ENCODE measurements at places on chromosomes 3 and 15.

GRCh38 chr3:156561533-156561932 is 6.6 kb upstream of the SSR3 start:
- no peak for DNase-seq

DNA sequence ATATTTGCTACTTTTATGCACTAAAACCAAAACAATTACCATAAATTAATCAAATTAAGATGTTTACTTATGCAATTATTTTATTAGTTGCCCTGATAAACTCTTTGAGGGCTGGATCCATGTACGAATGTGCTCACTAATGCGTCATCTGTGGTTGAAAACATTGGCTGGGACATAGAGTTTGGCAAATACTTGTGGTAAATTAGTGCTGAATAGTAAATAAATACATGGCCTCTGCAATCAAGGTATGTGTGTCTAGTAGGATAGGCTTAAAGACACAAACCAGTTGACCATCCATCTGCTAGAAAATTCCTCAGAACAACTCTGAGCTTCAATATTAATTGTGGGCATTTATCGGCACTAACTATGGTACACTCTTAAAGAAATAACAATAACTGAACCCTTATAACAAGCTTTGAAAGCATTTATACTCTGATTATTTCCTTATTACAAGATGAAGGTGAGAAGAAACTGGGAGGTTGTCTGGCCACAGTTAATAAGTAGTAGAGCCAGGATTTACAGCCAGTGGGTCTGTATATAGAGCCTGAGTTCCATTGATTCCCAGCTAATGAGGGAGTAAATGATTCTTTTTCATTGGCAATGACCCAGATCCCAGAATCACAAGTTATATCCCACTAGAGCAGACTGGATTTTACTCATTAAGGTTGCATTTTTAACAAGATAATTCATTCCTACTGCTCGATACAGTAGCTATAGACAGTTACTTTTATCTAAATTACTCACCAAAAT is 169.5 kb upstream of the CNTN6 start:
- DNase-seq = no peak

- peak; percentile 19 for DNase-seq
Measured at GRCh38 chr3:44685128-44685800, 27.2 kb upstream of the ZNF502 start.

DNA sequence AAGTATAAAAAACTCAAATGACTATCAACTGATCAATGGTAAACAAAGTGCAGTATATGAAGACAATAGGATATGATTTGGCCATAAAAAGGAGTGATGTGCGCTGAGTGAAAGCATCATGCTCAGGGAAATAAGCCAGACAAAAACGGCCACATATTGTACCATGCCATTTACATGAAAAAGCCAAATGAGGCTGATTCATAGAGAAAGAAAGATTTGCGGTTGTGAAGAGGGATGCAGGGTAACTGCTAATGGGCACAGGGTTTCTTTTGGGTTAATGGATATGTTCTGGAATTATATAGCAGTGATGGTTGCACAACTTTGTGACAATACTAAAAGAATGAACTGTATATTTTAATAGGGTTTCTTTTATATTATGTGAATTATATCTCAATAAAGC is 877.2 kb upstream of the CFAP20DC start:
- no peak for DNase-seq

GRCh38 chr15:67105065-67105951 is 39.9 kb downstream of the SMAD3 start:
- DNase-seq = peak; percentile 90

DNA sequence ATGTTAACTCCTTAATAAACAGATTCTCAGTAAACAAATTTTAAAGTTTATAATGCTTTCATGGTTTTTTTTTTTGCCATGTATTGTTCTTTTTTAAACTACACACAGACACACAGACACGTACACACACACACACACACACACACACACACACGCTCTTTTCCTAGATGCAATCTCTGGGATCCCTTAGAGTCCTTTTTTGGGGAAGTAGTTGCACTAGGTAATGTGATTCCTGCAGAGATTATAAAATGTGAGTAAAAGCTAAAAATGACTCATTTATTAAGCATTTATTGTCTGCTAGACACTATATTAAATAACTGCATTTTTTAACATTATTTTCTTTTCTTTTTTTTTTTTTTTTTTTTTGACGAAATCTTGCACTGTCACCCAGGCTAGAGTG is 19.9 kb downstream of the NDUFB5 start:
- no peak for DNase-seq

- DNase-seq = no peak
Measured at GRCh38 chr15:64315216-64315615, 40.8 kb downstream of the CSNK1G1 start.

- no peak for DNase-seq
Measured at GRCh38 chr3:97829198-97829597, 7.4 kb downstream of the CRYBG3 start.

- DNase-seq = no peak
Measured at GRCh38 chr15:60690350-60690961, 211.5 kb upstream of the ICE2 start.

- DNase-seq = no peak
Measured at GRCh38 chr3:182909318-182910040, 70.9 kb downstream of the DCUN1D1 start.

GRCh38 chr3:177482048-177482691 is 284.9 kb upstream of the TBL1XR1 start:
- no peak for DNase-seq

GRCh38 chr15:100338971-100339444 is 2.8 kb downstream of the ADAMTS17 start:
- DNase-seq = peak; percentile 8

- DNase-seq = no peak
Measured at GRCh38 chr3:124760601-124761000, 30.3 kb downstream of the UMPS start.

- no peak for DNase-seq
Measured at GRCh38 chr3:72745146-72745999, 102.9 kb downstream of the SHQ1 start.

- DNase-seq = no peak
Measured at GRCh38 chr3:30017901-30018300, 588.5 kb upstream of the TGFBR2 start.

DNA sequence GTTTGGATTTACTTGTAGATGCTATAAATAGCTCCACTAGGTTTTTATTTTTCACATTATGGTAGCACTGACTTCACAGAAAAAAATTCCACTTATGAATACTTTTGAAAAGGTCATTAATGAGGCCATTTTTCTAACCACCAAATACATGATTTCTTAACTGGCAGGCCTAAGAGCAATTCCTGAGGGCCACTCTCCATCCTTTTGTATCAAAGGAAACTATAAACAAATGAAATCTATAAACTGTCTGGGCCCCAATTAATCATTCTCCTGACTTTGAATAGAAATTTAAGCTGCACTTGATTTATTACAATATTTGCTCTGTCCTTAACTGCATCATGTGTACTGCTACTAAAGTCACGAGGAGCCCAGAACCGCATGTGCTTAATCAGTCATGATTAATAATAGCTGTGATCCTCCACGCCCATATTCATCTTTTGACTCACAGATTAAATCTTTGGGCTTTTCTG is 25.1 kb upstream of the MTMR10 start:
- no peak for DNase-seq

DNA sequence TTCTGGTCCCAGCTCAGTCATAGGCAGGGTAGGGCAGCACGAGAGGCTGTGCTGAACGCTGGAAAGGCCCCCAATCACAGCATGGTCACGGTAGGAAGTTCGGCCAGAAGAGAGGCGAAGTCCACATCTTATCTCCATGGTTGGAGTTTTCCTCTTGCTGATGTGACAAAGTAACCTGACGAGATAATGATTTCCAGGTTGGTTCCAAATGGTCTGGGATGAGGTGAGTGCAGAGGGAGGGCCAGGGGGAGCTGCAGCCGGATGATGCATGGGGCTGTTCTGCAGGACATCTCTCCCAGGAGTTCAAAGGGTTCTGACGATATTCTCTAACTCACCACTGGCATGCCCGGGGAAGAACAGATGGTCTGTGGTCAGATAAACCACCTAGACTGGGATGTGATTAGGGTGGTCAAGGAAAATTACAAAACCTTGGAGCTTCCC is 83.2 kb upstream of the WNT5A start:
- no peak for DNase-seq

DNA sequence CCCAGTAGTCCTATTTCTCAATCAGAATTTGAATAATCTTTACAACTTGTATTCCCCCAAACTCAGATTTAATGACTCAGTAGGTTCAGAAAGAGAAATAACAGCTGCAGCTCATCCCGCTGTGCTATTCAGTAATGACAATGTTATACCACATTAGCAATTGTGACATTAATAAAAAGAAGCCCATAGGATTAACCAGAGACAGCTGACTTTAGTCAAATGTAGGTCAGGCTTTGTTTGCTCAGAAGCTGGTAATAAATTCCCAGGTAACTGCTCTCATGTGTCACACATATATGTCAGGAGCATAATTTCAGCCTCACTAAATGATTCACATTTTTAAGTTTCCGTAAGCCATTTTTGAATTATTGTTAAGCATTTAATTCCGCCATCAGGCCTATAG is 222.0 kb upstream of the UBE2E2 start:
- DNase-seq = no peak

GRCh38 chr3:45453839-45454238 is 65.5 kb downstream of the LARS2 start:
- DNase-seq = no peak

GRCh38 chr15:43346305-43346704 is 15.9 kb upstream of the LCMT2 start:
- DNase-seq = no peak

GRCh38 chr3:191282251-191283185 is 46.7 kb upstream of the CCDC50 start:
- DNase-seq = no peak

- no peak for DNase-seq
Measured at GRCh38 chr3:178056868-178057267, 479.4 kb upstream of the KCNMB2 start.

- DNase-seq = no peak
Measured at GRCh38 chr15:40969363-40969762, 16.1 kb downstream of the CHAC1 start.

DNA sequence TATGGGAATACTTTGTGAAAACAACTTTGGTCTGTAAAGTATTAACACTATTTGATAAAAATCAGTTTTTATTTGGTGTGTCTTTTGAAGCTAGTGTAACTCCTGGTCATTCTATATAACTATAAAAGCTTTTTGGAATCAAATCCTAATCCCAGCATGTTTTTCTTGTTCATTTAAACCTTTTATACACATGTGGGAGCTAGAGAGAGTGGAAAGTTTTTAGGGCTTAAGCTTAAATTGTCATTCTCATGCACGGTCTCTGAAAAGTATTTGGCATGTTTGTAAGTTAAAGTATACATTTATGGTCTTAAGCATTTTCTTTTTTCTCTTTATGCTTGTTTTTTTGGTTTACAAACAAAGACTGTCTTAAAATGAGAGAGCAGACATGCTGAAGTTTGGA is 83.4 kb upstream of the RARB start:
- no peak for DNase-seq

- DNase-seq = no peak
Measured at GRCh38 chr3:192655628-192656027, 71.7 kb downstream of the FGF12 start.

DNA sequence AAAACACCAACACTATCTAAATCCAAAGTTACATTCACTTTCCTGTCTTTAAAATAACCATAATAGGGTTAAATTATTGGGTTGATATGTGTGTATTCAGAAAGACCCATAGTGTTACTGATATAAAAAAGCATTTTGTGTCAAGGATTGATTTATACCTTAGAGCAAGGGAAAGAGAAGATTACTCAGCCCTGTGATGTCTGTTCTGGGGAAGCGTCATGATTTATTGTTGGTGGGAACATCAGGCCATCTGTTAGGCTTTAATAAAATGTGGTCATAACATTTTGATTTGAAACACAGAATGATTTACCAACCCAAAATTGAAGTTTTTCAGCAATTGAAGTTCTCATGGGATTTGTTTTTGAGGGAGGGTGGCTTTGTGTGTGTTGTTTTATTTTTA is 33.2 kb downstream of the SIDT1 start:
- no peak for DNase-seq

DNA sequence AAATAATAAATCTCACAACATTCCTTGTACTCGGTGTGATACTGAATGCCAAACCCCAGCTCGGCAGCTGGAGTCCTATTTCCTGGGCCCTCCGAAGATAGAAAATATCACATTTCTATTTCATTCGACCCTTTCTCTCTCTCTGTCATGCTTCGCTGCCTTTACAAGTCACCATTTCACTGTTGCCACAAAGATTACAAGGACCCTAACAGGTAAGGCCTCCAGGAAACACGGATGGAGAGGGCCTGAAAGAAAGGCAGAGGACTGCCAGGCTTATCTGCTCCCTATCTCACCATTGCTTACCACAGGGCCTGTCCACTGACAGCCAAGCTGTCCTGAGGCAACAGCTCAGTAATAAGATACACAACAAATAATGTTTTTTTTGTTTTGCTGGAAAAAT is 376.5 kb downstream of the MECOM start:
- DNase-seq = no peak

DNA sequence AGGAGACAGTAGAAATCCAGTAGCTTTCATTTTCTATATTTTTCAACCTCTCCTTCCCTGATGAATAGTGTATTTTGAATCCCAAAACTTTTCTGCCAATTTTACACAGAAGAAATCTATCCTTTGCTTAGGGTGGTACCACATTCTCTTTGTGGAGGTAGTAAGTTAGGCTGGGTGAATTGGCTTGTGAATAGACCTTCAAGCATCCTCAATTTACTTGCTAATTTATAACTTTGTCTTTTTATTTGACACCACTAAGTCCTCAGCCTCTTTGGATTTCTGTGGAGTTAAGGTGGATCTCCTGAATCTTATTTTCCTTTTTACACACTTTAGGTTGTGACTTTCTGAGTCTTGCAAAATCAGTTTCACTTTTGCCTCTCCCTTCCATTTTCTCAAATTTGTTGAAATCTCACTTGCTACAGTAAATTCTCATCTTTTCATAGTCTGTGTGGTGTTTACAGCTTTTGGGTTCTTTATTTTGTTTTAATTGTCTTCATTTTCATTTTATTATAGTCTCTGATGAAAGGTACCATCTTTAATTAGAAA is 5.7 kb upstream of the PLSCR1 start:
- DNase-seq = no peak

DNA sequence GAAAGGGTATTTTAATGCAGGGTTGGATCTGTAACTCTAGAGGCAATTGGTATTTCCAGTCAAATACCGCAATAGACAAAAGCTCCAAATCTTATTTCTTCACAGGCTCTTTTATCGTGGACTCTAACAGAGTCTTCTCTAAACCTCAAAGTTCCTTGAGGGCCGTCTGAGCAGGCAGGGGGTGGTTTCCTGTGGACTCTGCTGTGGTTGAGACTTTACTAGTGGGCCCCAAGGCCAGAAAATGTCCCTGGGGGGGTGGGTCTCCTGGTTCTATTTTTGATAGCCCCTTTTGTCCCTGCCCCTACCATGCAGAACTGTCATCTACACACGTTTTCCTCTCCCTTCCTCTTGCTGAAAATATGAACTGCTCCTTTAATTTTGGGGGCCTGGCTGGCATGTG is 80.1 kb downstream of the ASB7 start:
- DNase-seq = no peak

GRCh38 chr15:78301326-78301725 is 1.9 kb upstream of the SKIC8 start:
- DNase-seq = no peak

GRCh38 chr3:188683032-188683521 is 488.7 kb upstream of the TPRG1 start:
- no peak for DNase-seq

GRCh38 chr15:52291204-52291603 is 4.4 kb downstream of the MYO5C start:
- DNase-seq = no peak

Measured in pulmonary artery endothelial cell (primary cell).